ENCODE measurements at places on chromosomes 12 and 14. TPM values are rescaled to one million over a fixed set of nuclear protein-coding genes. Genes with fewer than 3 reads are reported as not detected.
A peak's percentile ranks its signal among the peaks of the same experiment; 100 is the strongest.

BLOC1S1 gene
- total RNA-seq = 97.5 TPM

- H3K36me3 ChIP-seq = no peaks in the 10 kb centered on the region
- H3K4me1 ChIP-seq = no peaks in the 10 kb centered on the region
- H3K27me3 ChIP-seq = no peaks in the 10 kb centered on the region
Observed at GRCh38 chr14:105944632-105945610, 418.5 kb downstream of the TMEM121 start.

- no peak overlapping the region for H3K4me3 ChIP-seq
- DNase-seq = no peak
- H3K27ac ChIP-seq = no peak overlapping the region
- H3K4me1 ChIP-seq = peaks cover 23% of the 10 kb centered on the region
Observed at GRCh38 chr12:52352951-52353350, 14.3 kb downstream of the KRT85 start.

ST8SIA1 gene
- 10.2 TPM for total RNA-seq

- H3K4me3 ChIP-seq = no peak overlapping the region
- H3K27ac ChIP-seq = no peak overlapping the region
- DNase-seq = no peak
- H3K36me3 ChIP-seq = no peaks in the 10 kb centered on the region
Observed at GRCh38 chr14:68774771-68775613, 17.9 kb downstream of the ZFP36L1 start.

PMCH gene
- total RNA-seq = 2.0 TPM

LRRC23 gene
- 4.9 TPM for total RNA-seq

GYS2 gene
- not detected for total RNA-seq

DNA sequence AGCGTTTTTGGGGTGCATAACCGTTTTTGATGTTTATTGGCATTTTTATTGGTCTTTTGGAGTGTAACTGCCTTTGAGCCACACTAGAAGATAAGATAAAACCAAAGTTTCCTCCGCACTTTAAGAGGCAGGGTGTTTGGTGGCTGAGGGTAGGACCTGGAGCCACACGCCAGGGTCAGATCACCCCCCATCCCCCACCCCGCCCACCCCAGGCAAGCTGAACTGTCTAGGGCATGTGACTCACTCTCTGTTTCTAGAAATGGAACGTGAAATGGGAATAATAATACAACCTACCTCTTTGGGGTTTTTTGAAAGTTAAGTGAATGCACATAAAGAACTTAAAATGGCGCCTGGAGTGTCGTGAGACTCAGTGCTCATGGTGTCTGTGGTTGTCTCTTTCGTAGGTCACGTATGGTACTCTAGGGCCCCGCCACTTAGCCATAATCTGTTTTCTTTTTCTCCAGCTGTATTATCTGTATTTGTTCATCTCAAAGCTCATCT, 56.0 kb downstream of the PPP2R5C start:
- H3K27me3 ChIP-seq = no peaks in the 10 kb centered on the region
- DNase-seq = peak; percentile 57
- H3K36me3 ChIP-seq = no peaks in the 10 kb centered on the region
- H3K4me1 ChIP-seq = peaks cover 91% of the 10 kb centered on the region

- H3K36me3 ChIP-seq = no peaks in the 10 kb centered on the region
- H3K27ac ChIP-seq = no peak overlapping the region
- no peak overlapping the region for H3K4me3 ChIP-seq
- no peak for DNase-seq
- no peaks in the 10 kb centered on the region for H3K4me1 ChIP-seq
Observed at GRCh38 chr12:57332646-57333312, 81.8 kb upstream of the STAC3 start.

DNA sequence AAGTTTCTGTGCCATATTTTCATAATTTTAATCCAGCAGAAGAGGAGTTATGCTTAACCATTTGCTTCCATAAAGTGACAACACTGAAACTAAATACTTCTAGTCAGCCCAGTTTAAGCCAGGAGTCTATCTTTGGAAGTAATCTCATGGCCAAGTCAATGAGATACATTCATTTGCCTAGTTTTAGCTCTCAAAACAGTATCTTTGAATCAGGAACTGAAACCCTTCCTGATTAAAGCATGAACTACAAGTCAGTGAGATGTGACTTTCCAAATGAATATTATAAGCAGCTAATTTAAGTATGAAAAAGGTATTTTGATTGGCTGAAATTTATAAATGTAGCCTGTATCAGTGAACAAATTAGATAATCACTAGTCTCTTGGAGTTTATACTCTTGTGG, 491.5 kb downstream of the SLC6A15 start:
- H3K27ac ChIP-seq = no peak overlapping the region
- H3K4me3 ChIP-seq = no peak overlapping the region
- no peak for DNase-seq

DNA sequence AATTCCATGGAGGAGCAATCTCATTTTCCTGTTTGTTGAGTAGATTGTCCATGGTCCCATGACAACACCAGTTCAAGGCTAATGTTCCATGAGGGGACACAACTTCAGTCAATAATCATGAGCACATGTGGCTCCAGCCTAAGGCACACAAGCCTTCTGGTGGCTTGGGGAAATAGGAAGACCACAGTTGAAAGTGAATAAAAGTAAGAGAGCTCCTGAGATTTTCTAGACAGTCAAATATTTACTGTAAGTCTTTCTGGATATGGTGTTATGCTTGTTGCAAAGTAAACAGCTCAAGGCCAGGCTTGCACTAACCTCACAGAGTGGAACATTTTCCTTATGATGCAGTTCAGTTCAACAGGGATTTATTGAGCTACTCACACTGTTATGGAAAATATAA, 206.9 kb upstream of the SLC38A2 start:
- H3K4me1 ChIP-seq = peaks cover under 1% of the 10 kb centered on the region
- H3K27me3 ChIP-seq = no peaks in the 10 kb centered on the region
- no peak overlapping the region for H3K4me3 ChIP-seq
- DNase-seq = no peak

DNA sequence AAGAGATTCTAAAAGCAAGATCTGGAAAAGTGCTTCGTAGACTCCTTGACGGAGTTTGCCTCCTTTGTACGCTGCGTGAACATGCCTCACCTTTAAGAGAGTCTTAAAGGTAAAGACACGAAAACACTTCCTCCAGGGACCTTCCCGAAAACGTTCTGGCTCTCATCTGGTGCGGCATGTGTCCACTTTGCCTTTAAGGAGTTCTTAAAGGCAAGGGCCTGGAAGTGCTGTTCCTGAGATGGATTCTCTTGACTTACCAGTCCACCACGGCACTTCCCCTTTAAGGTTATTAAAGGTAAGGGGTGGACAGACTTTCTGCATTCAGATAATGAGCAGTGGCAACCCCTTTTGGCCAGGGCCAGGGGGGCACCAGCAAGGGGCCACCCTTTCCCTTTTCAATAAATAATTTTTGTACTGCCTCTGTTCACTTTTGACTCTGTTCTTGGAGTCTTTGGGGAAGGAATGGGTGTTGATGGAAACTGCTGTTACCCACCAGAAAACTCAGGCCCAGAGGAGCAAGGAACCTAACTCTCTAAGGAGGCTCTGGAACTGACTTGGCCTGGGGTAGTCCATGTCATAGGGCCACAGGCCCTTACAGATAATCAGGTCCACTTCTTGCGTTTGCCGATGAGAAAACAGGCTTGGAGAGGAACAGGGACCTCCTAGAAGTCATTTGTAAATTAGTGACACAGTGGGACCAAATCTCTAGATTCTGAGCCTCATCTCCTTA, 4.4 kb downstream of the REM2 start:
- no peak for DNase-seq
- H3K4me3 ChIP-seq = peak overlapping the region; percentile 78
- H3K4me1 ChIP-seq = peaks cover 55% of the 10 kb centered on the region
- no peaks in the 10 kb centered on the region for H3K27me3 ChIP-seq
- no peaks in the 10 kb centered on the region for H3K36me3 ChIP-seq

GLIPR1L1 gene
- total RNA-seq = not detected

DNA sequence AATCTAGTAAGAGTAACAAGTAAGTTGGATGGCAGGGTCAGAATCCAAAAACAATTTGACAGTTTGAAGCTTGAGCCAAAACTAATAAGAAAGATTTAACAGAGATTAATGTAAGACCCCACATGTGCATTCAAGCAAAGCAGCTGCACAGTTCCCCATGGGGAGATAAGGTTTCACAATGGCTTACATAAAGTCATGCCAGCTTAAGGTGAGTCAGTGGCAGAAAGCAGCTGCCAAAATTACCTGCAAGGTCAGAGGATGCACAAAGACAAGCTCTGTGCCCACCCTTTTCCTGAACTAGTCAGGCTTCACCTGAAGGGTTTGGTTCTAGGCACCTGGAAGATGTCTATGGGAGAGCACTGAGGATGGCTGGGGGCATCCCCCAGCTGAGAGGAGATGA, 36.6 kb upstream of the KRT77 start:
- no peaks in the 10 kb centered on the region for H3K4me1 ChIP-seq
- no peak overlapping the region for H3K27ac ChIP-seq
- H3K27me3 ChIP-seq = no peaks in the 10 kb centered on the region

DNA sequence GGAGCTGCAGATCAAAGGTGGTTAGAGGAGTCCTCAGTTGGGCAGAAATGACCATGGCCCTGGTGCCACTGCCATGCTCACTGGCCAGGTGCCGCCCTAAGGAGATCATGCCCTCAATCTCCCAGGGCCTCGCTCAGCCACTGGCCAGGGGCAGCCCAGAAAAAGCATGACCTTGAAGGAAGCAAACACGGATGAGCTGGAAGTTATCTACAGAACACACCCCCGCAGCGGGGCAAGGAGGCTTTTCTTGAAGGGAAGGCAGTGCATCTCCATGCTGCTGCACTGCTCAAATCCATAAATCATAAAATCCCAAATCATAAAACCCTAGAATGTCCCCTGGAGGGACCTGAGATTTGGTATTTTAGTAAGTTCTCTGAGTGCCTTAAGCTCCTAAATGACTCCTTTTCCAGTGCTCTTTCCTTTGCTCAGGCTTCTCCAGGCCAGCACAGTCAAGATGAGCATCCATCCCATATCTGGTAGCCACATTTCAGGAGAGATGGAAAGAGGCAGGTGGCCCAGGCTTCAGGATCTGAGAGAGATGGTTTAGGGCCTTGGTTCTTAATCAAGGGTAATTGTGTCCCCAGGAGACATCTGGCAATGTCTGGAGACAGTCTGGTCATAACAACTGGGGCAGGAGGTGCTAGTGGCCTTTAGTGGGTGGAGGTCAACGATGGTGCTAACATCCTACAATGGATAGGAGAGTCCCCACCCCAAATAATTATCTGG, 217.3 kb downstream of the RBM19 start:
- H3K4me1 ChIP-seq = no peaks in the 10 kb centered on the region
- no peaks in the 10 kb centered on the region for H3K36me3 ChIP-seq
- no peak for DNase-seq
- no peaks in the 10 kb centered on the region for H3K27me3 ChIP-seq
- no peak overlapping the region for H3K27ac ChIP-seq

GRCh38 chr12:107091381-107091780, 2.0 kb downstream of the CRY1 start:
- no peak overlapping the region for H3K4me3 ChIP-seq
- DNase-seq = no peak
- H3K36me3 ChIP-seq = no peaks in the 10 kb centered on the region

GRCh38 chr14:101360054-101360911, 201.0 kb upstream of the DIO3 start:
- no peaks in the 10 kb centered on the region for H3K27me3 ChIP-seq
- H3K36me3 ChIP-seq = no peaks in the 10 kb centered on the region
- H3K4me1 ChIP-seq = no peaks in the 10 kb centered on the region
- no peak overlapping the region for H3K4me3 ChIP-seq
- no peak overlapping the region for H3K27ac ChIP-seq

GRCh38 chr14:98931126-98931525, 340.9 kb downstream of the BCL11B start:
- peaks cover 69% of the 10 kb centered on the region for H3K4me1 ChIP-seq
- no peak overlapping the region for H3K27ac ChIP-seq
- no peaks in the 10 kb centered on the region for H3K36me3 ChIP-seq

CPNE6 gene
- total RNA-seq = not detected

- H3K27me3 ChIP-seq = no peaks in the 10 kb centered on the region
- no peak overlapping the region for H3K4me3 ChIP-seq
- H3K36me3 ChIP-seq = no peaks in the 10 kb centered on the region
- no peak overlapping the region for H3K27ac ChIP-seq
Observed at GRCh38 chr12:52389313-52390207, 4.1 kb upstream of the KRT84 start.

DNA sequence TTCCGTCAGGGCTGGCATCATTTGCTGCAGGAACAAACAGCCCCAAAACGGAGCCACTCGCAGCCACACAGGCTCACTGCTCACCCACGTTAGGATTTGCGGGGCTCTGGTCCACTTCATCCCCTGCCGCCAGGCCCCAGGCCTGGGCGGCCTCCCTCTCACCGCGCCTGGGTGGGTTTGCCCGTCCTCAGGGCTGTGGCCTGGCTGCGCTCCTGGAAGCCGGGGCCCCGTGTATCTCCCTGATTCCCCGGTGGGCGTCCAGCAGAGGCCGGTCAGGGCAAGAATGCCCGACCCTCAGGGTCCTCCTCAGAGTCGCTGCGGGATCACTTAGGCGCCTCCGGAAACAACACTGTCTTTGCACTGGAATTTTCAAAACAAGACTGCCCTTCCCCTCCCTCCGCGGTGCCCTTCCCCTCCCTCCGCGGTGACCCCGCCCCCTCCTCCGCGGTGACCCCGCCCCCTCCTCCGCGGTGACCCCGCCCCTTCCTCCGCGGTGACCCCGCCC, 15.7 kb upstream of the FBRSL1 start:
- peaks cover 26% of the 10 kb centered on the region for H3K4me1 ChIP-seq
- H3K27me3 ChIP-seq = no peaks in the 10 kb centered on the region
- H3K27ac ChIP-seq = no peak overlapping the region
- no peak overlapping the region for H3K4me3 ChIP-seq
- DNase-seq = no peak

ITGB7 gene
- total RNA-seq = 339 TPM

GRCh38 chr12:47812797-47813510, 6.7 kb downstream of the HDAC7 start:
- no peaks in the 10 kb centered on the region for H3K36me3 ChIP-seq
- peaks cover 94% of the 10 kb centered on the region for H3K4me1 ChIP-seq

SEL1L gene
- 64.8 TPM for total RNA-seq
